ENCODE measurements at places on chromosomes 3 and 15. TPM values are rescaled to one million over a fixed set of nuclear protein-coding genes. Genes with fewer than 3 reads are reported as not detected.

DNA sequence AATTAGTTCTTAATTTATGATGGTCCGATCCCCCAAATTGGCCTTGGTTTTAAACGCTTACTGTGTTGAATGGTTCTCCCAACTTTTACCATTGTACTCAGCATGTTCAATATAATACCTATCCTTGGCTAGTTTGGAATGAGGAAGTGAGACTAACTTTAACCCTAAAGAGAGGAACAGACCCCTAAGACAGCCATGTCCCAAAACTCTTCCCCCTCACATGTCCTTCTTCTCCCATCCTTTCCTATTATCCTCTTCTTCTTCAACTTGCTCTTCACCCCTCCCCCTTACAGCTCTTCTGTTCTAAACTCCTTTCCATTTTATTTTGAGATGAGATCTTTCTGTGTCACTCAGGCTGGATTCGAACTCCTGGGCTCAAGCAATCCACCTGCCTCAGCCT is 116.5 kb downstream of the RBMS3 start:
- DNase-seq = no peak

- no peak for DNase-seq
Observed at GRCh38 chr15:42918047-42918446, 2.5 kb downstream of the TTBK2 start.

- no peak for DNase-seq
Observed at GRCh38 chr3:13524979-13525669, 23.8 kb upstream of the FBLN2 start.

GRCh38 chr3:10189557-10190354 is 25.0 kb downstream of the IRAK2 start:
- peak; percentile 89 for DNase-seq

GRCh38 chr15:96243701-96244100 is 86.8 kb upstream of the NR2F2 start:
- no peak for DNase-seq

- peak; percentile 32 for DNase-seq
Observed at GRCh38 chr3:64686446-64686908, 1.3 kb downstream of the ADAMTS9 start.

DNA sequence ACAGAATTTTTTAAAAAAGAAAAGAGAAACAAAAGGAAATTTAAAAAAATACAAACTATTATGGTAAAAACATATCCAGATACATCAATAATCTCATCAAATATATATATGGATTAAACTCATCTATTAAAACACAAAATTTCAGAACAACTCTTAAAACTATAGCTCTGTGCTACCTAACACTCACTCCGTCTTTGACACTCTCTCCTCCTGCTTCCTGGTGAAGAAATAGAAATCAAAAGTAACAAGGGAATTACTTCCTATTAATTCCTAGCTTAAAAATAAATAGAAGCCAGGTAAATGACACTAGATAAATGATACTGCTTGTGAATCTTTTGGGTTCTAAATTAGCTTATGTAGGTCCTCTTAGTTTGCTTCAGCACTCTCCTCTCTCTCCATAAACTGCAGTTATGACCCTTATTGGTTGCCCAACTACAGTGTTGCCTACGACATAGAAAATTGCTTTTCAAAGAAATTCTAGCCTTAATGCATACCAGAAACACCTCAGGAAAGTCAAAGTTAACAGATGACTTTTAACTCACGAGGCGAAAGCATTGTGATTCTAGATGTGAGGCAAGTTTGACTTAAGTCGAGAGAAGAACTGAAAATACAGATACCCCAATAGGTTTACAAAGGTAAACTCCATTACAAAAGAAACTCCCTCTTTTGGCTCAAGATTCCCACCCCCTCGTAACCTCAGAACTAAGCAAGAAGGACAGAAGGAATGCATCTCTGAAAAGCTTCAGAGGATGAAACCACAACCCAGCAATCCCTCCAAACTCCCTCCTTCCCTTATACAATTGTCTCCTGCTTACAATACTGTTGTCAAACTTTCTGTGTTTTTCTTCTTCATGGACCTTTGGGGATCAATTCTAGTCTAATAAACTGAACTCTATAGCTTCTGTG is 394.7 kb downstream of the FGF12 start:
- no peak for DNase-seq

DNA sequence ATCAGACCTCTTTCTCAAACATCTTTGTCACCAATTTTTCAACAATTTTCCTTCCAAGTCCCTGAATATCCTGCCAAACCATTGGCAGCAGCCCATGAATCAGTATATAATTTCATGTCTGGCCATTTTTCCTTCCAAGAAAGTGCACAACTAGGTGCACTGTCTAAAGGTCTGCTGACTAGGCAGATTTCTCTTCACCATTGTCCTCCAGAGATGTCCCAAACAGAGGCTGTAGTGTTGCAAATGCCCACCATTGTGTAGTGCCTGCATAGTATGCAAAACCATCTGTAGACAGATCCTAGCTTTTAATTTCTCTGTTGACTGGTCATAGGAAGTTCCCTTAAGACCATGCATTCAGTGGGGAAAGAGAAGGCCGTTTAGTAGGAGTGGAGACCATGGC is 25.0 kb upstream of the GOLGA6L2 start:
- DNase-seq = no peak

DNA sequence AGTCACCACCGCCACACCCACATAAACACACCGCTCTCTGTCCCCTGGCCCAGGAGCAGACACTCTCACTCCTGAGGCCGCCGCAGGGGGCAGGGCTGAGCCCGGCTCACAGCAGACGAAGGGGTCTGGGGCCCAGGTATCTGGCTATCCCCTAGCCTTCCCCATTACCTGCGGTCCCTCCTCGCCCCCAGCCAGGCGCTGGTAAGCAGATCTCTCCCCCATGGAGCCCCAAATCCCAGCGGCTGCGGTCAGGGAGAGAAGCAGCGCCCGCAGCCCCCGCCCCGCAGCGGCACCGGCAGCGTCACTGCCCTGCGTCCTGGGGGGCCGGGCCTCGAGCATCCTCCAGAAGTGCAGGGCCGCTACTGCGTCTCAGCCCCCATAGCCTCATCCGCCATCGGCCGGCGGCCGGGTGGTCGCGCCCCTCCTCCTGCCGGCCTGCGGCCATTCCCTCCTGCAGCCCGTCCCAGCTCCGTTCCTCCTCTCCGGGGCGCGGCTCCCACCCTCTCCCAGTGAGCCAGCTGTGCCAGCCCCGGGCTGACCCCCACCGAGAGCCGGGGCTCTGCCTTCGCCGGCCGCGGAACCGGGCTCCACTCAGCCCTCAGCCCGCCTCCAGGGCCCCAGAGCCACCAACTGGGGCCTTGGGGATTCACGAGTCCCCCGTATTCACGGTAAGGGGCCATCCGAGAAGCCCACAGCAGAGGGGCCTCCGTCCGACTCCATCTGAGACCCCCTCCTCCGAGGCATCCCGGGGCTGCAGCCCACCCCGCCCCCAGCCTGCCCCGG is 13.1 kb downstream of the TNK2 start:
- DNase-seq = peak; percentile 84

GRCh38 chr3:187821616-187822317 is 76.5 kb upstream of the BCL6 start:
- DNase-seq = no peak

GRCh38 chr3:18657858-18658820 is 233.0 kb upstream of the SATB1 start:
- no peak for DNase-seq

DNA sequence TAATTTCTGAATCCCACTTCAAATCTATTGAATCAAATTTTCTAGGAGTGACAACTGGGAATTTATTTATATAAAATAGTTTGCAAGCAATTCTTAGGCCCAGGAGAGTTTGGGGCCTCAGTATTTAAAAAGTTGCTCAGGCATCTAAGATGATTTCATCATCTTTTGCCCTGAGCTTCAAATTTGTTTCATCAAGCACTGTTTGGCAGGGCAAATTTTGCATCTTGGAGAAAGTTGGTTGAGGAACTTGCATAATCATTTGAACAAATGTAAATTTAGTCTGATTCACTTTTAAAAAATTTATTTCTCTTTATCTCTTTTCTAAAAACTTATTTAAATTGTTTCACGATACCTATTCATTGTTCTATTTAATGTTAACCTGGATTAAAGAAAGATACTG is 702.8 kb downstream of the SI start:
- no peak for DNase-seq

DNA sequence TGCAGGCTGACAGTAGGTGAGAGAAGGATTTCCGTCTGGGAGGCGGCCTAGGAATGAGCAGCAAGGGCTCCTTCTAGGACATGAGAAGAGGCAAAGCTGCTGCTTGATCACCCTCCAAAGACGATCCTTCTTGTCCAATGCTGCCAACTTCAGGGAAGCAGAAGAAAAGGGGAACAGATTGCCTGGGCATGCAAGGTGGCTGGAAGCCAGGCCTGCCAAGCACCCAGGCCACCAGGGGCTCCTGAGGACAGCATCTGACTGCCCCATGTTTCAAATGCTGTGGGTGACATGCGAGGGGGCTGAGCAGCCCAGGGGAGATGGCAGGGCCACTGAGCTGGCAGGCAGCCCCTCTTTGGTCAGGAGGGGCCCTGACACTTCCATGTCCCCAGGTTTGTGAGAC is 3.3 kb upstream of the GRIP2 start:
- DNase-seq = no peak

The TNFSF10 gene
- 84.2 TPM for total RNA-seq

The SLC9C1 gene
- 1.1 TPM for total RNA-seq

The SERPINI1 gene
- total RNA-seq = not detected

The SGO1 gene
- 4.5 TPM for total RNA-seq

The SRGAP3 gene
- 4.1 TPM for total RNA-seq

The ACVR2B gene
- total RNA-seq = 5.4 TPM

The COPG1 gene
- 38.5 TPM for total RNA-seq

The CHST14 gene
- 14.6 TPM for total RNA-seq

The TBL1XR1 gene
- total RNA-seq = 11.6 TPM

The CCDC13 gene
- 0.58 TPM for total RNA-seq
